ENCODE measurements at places on chromosomes 12 and 14.

DNA sequence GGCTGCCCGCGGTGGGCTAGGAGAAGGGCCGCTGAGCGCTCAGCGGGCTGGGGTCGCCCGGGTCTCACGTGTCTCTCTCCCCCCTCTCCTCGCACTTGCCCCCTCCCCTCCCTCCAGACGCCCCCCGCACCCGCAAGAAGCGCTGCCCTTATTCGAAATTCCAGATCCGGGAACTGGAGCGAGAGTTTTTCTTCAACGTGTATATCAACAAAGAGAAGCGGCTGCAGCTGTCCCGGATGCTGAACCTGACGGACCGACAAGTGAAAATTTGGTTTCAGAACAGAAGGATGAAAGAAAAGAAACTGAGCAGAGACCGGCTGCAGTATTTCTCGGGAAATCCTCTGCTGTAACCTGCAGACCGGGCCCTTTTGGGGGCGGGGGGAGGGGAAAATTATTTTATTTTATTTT lies 314 bp upstream of the HOTAIR start:
- no peak for DNase-seq
- no peak overlapping the region for H3K27ac ChIP-seq

DNA sequence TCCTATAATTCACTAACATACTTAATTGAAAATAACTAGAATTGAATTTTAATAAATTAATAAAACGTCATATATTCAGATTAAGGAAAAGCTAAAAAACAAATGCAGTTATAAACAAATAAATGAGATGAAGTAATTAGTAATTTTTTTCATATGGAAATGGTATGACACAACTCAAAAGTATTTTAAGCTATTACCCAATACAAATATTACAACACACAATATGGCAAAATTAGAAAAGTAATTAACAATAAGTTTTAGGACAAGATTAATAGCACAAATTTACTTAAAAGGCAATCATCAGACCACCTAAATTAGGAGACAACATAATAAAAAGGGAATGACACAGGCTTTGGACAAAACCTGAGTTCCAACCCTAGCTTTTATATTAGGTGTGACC lies 81.7 kb downstream of the EEA1 start:
- no peak overlapping the region for H3K27ac ChIP-seq
- no peak overlapping the region for H3K4me3 ChIP-seq

DNA sequence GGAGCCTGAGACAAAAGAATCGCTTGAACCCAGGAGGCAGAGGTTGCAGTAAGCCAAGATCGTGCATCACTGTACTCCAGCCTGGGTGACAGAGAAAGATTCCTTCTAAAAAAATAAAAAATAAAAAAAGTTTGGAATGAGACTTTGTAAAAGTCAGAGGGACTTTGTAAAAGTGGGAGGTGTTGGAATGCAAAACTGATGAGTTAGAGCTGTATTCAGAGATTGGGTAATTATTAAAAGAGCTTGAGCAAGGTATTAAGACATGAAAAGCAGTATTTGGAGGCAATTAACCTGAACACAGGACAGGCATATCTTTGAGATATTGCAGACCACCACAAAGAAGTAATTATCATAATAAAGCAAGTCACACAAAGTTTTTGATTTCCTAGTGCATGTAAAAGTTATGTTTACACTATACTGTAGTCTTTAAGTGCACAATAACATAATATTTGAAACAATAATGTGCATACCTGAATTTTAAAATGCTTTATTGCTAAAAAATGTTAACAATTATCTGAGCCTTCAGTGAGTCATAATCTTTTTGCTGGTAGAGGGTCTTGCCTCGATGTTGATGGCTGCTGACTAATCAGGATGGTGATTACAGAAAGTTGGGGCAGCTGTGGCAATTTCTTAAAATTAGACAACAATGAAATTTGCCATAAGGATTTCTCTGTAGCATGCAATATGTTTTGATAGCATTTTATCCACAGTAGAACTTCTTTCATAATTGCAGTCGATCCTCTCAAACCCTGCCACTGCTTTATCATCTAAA lies 33.1 kb downstream of the PHLDA1 start:
- no peaks in the 10 kb centered on the region for H3K36me3 ChIP-seq
- no peak overlapping the region for H3K27ac ChIP-seq
- no peaks in the 10 kb centered on the region for H3K27me3 ChIP-seq
- DNase-seq, result no peak

GRCh38 chr14:71475916-71476315 lies 456.3 kb upstream of the RGS6 start:
- peaks cover 9% of the 10 kb centered on the region for H3K36me3 ChIP-seq
- H3K4me3 ChIP-seq, result no peak overlapping the region
- H3K4me1 ChIP-seq, result peaks cover 50% of the 10 kb centered on the region
- peak; percentile 56 for DNase-seq
- H3K27ac ChIP-seq, result peak overlapping the region; percentile 18

- DNase-seq, result no peak
- H3K27ac ChIP-seq, result no peak overlapping the region
- H3K4me1 ChIP-seq, result no peaks in the 10 kb centered on the region
Observed at GRCh38 chr14:85024931-85025330, 505.0 kb upstream of the FLRT2 start.

- peaks cover 3% of the 10 kb centered on the region for H3K27me3 ChIP-seq
- H3K4me3 ChIP-seq, result no peak overlapping the region
- no peak for DNase-seq
Observed at GRCh38 chr12:67980391-67980790, 8.9 kb upstream of the IFNG-AS1 start.

- H3K27ac ChIP-seq, result no peak overlapping the region
- DNase-seq, result no peak
- H3K36me3 ChIP-seq, result no peaks in the 10 kb centered on the region
- H3K27me3 ChIP-seq, result no peaks in the 10 kb centered on the region
Observed at GRCh38 chr12:18919871-18920511, 182.1 kb downstream of the CAPZA3 start.

DNA sequence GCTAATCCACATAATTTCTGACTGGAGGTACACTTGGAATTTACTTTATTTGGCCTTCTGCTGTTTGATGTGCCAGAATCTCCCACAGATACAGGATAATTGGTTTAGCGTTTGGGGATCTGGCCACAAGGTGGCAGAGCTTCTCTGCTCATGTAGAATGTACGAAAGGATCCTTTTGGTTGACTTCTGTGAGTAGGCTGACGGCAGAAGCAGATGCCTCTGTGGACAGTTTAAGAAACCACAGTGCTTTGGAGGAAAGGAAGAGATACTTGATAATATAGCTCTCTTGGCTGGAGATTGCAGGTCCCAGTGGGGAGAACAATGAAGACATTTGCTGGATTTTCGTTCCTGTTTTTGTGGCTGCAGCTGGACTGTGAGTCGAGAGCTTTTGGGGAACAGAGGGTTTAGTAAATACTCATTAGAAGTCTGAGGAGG lies 75.3 kb upstream of the OR4E1 start:
- H3K4me1 ChIP-seq, result peaks cover 2% of the 10 kb centered on the region
- peak overlapping the region; percentile 58 for H3K4me3 ChIP-seq
- H3K27ac ChIP-seq, result peak overlapping the region; percentile 21

- DNase-seq, result no peak
- H3K27ac ChIP-seq, result no peak overlapping the region
- H3K27me3 ChIP-seq, result no peaks in the 10 kb centered on the region
- H3K4me1 ChIP-seq, result no peaks in the 10 kb centered on the region
- H3K36me3 ChIP-seq, result no peaks in the 10 kb centered on the region
Observed at GRCh38 chr12:58513852-58514251, 406.5 kb downstream of the LRIG3 start.

DNA sequence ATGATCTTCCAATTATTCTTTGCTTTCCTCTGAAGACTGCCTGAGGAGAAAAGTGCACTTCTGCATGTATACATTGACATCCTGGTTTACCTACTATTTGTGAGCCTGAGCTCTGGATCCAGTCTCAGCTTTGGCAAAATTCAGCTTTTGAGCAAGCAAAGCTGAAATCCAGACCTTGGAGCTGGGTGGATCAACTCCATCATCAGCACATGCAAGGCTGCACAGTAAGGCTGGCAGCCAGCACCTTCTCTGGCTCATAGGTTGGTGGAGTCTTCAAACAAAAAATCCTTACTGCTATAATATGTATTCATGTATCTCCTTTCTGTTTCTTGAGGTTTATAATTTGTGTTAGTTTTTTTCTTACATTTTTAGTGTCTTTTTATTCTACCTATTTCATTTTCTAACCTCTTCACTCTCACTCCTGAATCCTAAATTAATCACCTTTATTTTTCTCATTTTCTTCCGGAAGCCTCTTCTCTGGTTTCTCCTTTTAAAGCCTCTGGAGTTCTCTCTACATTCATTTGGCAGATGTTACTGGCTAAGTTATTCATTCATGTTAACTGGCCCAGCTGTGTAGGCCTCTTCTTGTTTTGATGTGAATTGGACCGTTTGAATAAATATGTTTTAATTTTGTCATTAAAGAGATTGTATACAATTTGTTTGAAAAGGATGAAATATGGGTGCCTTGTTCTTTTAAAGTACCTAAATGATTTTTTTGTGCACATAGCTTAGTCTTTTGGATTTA lies 224.8 kb downstream of the DACT1 start:
- no peaks in the 10 kb centered on the region for H3K27me3 ChIP-seq
- no peak for DNase-seq
- no peak overlapping the region for H3K4me3 ChIP-seq
- H3K27ac ChIP-seq, result no peak overlapping the region
- H3K4me1 ChIP-seq, result no peaks in the 10 kb centered on the region

DNA sequence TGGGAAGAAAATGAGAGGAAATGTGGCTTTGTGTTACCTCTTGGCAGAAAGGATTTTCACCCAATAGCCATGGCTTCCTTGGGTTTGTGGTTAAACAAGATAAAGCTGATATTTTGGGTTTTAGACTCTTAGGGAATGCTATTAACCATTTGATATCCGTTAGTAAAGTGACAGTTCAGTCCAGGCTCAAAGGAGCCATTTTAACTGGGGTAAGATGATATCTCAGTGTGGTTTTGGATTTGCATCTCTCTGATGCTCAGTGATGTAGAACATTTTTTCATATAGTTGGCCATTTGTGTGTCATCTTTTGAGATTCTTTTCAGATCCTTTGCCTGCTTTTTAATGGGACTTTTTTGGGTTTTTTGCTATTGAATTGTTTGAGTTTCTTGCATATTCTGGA lies 30.1 kb downstream of the IFT43 start:
- H3K36me3 ChIP-seq, result peaks cover 10% of the 10 kb centered on the region
- H3K4me3 ChIP-seq, result no peak overlapping the region
- H3K27ac ChIP-seq, result no peak overlapping the region
- H3K4me1 ChIP-seq, result no peaks in the 10 kb centered on the region
- no peaks in the 10 kb centered on the region for H3K27me3 ChIP-seq
- DNase-seq, result no peak

DNA sequence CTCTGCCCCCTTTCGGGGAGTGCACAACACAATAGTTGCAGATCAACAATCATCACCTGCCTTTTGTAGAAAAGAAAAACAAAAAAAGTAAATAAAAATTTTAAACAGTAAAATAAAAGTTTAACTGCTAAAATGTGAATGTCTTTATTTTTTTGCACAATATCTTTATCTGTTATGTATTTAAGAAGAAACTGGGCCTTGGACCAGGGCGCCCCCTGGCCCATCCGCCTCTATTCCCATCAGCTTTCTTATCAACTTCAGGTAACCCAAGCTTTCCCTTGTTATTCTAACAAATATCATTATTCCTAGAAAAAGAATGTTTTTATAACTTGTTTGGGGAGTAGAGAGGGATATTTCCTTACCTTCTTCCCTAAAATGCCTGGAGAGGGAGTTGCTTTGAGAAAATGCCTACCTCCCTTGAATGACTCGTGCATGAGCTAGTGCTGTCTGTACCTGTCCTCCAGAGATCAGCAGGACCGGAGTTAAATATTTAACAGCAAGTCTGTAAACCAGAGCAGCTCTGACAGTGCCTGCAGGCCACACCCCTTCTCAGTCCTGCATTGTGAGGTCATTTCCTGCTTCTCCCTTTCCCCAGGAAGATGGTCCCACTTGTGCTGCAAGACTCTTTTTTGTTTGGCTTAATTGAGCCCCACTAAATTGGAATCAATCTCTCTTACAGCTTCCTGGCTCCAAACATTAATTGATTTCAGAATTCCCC lies 192.8 kb upstream of the RGS6 start:
- H3K36me3 ChIP-seq, result peaks cover 46% of the 10 kb centered on the region
- no peaks in the 10 kb centered on the region for H3K27me3 ChIP-seq
- peaks cover 3% of the 10 kb centered on the region for H3K4me1 ChIP-seq
- no peak overlapping the region for H3K27ac ChIP-seq

GRCh38 chr14:56482310-56482911 lies 97.2 kb upstream of the TMEM260 start:
- no peak overlapping the region for H3K4me3 ChIP-seq
- no peaks in the 10 kb centered on the region for H3K4me1 ChIP-seq
- H3K27ac ChIP-seq, result no peak overlapping the region

DNA sequence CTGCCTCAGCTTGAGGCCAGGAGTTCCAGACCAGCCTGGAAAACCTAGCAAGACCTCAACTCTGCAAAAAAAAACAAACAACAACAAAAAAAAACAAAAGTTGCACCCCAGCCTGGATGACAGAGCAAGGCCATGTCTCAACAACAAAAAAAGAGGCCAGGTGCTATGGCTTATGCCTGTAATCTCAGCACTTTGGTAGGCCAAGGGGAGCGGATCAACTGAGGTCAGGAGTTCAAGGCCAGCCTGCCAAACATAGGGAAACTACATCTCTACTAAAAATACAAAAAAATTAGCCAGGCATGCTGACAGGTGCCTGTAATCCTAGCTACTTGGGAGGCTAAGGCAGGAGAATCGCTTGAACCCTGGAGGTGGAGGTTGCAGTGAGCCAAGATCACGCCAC lies 6.5 kb upstream of the SLC2A14 start:
- H3K27me3 ChIP-seq, result peaks cover 1% of the 10 kb centered on the region
- H3K4me1 ChIP-seq, result no peaks in the 10 kb centered on the region

DNA sequence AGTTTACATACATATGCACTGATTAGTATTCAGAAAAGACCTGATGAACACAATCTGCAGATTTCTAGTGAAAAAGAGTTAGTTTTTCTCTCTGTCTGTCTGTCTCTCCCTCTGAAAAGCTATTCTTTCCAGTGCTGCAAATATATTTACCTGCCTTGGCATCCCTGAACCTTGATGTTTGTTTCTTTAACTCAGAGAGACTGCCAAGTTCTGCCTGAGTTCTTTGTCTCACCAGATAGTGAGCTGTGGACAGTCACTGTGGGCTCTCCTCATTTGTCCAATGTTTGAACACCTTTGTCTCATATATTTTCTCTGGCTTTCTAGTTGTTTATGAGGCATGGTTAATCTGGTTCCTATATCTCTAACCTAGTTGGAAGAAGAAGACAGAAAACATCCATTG lies 250.4 kb downstream of the SOX5 start:
- no peaks in the 10 kb centered on the region for H3K27me3 ChIP-seq
- H3K36me3 ChIP-seq, result no peaks in the 10 kb centered on the region
- H3K4me3 ChIP-seq, result no peak overlapping the region
- no peak overlapping the region for H3K27ac ChIP-seq
